ENCODE measurements at places on chromosomes 2 and 18.

DNA sequence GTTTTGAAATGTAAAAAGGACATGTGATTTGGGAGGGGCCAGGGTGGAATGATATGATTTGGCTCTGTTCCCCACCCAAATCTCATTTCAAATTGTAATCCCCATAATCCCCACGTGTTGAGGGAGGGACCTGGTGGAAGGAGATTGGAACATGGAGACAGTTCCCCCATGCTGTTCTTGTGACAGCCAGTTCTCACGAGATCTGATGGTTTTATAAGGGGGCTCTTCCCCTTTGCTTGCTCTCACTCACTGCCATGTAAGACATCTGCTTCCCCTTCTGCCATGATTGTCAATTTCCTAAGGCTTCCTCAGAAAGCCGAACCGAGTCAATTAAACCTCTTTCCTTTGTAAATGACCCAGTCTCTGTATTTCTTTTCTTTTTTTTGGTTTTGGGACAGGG is 39.2 kb downstream of the FECH start:
- no peak for DNase-seq

DNA sequence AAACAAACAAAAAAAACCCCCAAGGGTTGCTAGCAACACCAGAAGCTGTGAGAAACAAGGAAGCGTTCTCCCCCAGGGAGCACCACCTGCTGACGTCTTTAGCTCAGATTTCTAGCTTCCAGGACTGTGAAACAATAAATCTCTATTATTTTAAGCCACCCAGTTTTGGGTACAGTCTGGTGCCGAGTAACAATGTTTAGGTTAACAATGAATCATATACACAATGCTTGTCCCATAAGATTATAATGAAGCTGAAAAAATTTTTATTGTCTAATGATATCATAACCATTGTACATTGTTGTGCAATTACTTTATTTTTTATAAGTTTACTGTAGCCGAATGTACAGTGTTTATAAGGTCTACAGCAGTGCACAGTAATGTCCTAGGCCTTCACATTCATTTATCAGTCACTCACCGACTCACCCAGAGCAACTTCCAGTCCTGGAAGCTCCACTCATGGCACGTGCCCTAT is 72.1 kb upstream of the CAB39 start:
- no peak for DNase-seq

DNA sequence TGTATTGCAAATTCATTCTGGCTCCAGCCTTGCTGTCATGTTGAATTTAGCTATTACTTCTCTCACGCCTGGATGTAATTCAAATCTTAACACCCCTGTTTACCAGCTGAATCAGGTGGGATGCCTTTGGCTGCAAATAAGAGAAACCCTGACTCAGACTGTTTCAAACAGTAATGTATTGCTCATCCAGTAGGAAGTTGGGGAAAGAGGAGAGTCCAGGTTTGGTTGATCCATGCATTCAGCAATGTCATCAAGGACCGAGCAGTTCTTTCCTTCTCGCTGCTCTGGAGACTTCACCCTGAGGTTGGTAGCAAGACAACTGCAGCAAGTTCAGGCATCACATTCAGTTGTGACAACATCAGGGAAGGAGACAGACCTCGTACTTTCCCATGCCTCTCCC is 6.4 kb upstream of the DARS1 start:
- DNase-seq: no peak

GRCh38 chr2:218780046-218780445 is 1.9 kb upstream of the CYP27A1 start:
- DNase-seq: no peak

- no peak for DNase-seq
Observed at GRCh38 chr2:231390667-231391066, 4.8 kb upstream of the B3GNT7 start.

DNA sequence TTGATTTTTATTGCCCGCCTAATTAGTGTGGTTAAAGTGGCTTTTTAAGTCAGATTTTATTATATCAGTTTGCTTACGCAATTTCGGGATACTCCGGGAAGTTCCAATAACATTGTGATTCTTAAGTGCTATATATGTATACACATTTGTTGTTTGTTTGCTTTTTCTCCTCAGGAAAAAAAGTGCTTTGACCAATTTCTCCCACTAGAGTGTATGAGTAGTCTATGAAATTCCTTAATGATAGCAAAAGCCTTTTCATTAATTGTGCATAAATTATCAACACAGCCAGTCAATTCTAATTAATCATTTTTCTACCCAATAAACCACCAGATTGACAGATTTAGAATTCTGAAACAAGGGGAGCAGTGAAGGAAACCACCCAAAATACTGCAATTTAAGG is 172.2 kb downstream of the DPP10 start:
- no peak for DNase-seq

DNA sequence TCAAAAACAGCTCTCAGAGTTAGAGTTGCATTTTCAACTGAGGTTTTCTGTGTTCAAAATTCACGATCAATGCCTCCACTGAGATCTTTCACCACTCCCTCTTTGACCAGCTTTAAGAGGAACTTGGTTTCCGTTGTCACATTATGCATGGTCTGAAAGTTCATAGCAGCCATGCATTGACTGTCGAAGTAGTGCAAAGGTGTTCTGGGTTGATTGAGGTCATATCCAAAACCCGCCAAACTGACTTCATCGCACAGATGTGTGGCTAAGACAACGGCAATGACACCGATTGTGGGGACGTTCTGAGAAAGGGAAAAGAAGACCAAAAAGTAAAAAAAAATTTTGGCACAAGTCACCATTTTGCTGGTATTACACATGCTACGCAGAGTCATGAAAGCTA is 48.7 kb downstream of the ST3GAL5 start:
- DNase-seq: no peak

DNA sequence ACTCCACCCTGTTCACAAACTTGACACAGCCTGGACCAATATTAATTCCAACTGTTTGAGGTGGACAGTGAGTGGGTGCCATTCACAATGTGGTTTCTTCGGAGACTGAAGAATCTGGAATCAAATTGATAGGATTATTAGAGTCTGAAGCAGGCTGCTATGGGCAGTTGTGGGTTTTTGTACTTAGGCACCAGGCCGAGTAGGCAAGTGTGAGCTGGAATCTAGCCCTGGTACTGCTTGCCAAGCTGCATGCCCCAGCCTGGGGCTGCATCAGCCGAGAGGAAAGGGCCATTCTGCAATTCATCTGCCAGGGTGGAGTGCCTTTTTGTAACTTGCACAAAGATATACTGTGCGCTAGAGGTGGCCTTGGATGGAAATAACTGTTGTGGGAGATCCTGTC is 654.7 kb upstream of the FANCL start:
- peak; percentile 79 for DNase-seq

DNA sequence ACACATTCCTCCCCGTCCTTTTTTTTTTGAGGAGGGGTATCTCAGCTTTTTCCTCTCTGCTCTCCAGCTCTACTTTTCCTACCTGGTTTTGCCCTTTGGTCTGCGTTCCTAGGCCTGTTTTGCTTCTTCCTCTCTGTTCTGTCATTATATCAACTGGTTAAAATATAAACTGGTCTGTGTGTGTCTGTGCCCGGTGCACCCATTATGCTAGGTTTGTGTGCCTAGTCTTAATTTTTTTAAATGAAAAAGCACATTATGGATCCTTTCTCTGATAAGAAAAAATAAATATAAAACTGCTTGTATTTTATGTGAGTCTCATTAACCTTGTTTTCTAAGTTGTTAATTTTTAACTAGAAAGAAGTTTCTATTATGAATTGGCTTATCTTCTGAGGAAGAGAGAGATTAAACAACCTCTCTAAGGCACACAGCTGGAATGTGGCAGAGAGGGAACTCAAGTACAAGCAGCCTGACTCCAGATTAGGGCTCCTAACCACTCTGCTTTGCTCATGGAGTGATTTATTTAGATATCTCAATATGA is 17.4 kb downstream of the SLC38A11 start:
- no peak for DNase-seq

DNA sequence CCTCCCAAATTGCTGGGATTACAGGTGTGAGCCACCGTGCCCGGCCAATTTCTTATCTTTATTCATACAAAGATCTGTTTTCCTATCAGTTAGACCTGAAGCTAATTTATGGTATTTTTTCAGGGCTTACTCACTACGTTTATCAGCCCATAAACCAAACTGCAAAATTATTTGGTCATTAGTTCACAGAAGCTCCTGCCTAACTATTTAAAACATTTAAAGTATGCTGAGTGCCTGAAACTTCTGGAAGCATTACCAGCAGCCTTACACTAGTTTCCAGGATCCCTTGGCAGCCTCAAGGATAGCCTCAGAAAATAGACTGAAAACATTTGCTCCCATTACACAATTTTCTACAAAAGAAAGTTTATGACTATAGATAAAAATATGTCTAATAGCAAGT is 68.8 kb downstream of the GALNT13 start:
- peak; percentile 83 for DNase-seq

DNA sequence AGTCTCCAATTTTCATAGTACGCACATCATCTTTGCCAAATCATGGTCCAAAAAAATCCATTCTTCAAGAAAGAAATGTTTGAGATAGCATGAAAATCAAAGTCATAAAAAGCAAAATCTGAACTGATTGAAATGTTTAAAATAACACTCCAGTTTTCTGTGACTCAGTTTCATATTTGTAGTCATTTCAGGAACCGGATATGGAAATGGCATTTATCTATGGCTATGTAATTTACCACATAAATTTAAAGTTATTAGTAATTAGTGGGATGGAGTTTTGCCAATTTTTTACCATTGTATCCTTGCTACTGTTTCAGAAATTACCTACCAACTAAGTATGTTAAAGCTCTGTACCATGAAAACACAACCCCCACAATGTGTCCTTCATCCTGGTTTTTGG is 456.6 kb upstream of the ACVR2A start:
- DNase-seq: no peak

DNA sequence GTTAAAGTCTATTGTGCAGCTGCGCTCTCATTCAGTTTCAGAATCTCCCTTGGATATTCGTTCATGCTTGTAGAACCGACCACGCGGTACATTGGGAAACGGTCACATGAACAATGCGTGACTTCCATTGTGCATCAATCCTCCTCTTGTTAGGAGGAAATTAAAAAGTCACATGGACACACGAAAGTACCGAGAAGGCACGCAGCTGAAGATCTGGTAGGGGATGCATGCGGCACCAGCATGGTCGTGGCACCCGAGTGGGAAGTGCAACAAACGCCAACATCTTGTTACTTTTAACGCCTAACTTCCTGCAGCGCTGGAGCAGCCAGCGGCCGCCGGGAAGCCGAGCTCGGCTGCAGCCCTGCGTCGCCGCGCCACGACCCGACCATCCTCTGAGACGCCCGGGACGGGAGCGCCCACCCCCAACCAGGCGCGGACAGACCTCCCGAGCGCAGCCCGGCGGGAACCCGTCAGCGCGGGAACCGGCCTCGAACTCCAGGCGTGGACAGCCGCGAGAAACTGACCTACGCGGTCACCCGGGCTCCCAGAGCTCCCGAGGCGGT is 412 bp downstream of the OSBPL1A start:
- DNase-seq: peak; percentile 75

GRCh38 chr2:54952978-54953456 is 97.2 kb downstream of the RTN4 start:
- no peak for DNase-seq

- no peak for DNase-seq
Observed at GRCh38 chr18:41693008-41693407, 262.0 kb upstream of the PIK3C3 start.

- no peak for DNase-seq
Observed at GRCh38 chr18:9688036-9688741, 19.9 kb upstream of the RAB31 start.

DNA sequence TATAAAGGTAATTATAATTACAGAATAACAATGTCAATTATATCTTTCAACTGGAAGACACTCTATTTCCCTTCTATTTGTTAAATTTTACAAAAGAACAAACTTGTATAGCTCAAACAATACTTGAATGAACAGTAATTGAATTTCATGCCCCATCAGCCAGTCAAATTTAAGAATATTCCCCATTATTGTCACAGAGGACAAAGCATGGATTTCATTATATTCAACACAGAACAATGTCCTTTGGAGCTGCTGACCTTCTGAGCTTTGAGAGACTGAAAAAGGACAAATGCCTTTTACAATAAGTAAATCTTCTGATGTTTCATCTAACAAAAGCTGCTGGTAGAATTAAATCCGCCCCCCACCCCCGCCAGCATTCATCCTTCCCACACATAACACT is 187.5 kb upstream of the MC4R start:
- no peak for DNase-seq

DNA sequence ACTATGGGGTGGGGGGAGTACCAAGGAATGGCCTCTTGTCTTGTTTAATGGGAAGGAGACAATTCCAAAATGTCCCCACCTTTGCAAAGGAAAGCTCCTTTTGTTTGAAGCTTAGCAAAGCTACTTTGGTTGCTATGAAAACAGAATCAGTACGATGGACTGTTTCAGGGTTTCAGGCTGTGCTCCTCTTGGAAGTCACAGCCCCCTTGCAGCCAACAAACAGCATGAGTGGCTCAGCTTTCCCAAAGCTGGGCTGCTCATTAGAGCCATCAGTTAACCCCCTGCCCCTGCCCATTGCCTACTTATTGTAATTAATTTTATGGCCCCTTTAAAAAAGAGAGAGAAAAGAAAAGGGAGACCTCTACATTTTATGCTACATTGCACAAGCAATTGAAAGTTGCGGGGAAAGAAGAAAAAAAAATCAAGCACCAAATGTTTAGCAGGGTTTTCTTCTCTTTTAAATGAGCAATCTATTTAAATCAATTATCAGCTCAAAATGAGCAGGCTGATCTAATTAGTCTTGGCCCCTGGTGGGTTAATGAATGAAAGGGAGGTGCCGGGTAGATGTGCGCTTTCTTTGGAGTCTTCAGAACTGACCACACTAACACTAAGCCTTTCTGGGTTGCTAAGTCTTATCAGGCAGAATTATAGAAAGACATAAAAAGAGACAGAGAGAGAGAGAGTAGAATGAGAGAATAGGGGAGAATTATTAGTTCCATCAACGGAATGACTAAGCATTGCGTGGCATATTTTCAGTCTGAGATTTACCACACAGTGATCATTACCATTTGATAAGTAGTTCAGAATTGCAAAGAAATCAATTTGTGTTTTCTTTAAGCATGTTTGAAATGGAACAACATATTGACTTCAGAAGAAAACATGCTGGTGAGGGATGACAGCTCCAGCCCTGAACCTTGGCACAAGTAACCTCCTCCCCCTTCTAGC is 284.9 kb downstream of the INSIG2 start:
- DNase-seq: no peak

DNA sequence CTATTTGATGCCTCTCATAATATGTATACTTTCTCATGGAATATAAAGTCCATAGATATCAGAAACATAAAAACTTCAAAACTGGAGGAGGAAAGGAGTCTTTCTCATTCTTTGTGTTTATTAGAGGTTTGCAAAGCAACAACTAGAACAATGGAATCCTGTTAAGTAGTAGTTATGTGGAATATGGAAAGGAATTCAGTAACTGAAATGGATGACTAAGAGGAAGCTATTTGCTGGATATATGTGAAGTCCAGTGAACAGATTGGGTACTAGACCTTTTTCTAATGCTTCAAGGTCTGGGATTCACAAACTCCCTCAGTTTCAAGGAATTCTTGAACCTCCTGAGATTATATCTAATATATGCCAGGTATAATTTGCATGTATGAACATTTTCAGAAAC is 353.6 kb upstream of the FANCL start:
- DNase-seq: peak; percentile 13

GRCh38 chr2:230899786-230900185 is 25.3 kb downstream of the GPR55 start:
- no peak for DNase-seq

All from astrocyte of the hippocampus (primary cell).